ENCODE measurements at places on chromosomes 1 and 21.
A peak's percentile ranks its signal among the peaks of the same experiment; 100 is the strongest.

DNA sequence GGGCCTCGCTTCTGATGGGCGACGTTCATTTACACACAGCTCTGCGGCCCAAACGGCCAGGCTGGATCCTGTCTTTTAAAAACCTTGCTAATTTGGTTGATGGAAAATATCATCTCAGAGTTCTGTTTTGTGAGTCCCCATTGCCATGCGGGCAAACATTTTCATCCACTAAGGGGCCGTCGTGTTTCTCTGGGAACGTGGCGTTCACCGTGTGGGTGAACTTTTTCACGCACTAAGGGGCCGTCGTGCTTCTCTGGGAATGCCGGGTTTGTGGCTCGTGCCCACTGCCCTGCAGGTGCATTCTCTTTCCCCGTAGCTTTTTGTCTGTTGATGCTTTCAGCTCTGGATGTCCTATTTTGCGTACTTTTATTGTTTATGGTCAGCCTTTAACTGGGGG is 6.8 kb downstream of the COL18A1 start:
- DNase-seq = no peak

DNA sequence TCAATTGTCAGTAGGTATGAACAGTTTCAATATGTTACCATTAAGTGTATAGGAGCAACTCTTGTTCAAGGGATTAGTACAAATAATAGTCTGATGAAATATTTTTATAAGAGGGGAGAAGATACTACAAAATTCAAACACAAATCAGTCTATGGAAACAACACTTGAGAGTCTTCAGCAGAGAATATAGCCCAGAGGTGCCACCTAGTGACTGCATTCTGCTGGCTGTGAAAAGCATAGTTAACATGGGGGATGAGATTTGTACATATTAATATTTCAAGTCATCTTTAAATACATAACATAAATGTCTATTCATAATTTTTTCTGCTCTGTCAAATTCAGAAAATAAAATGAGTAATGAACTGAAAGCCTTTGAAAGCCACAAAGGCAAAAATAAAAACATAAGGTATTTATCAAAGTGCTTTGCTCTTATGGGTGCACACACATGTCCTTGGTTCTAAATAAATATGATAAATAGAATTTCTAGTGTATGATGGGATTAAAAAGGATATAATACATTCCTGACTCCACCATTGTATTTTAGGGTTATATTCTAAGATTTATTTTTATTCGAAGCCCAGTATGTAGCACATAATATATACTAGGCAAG is 440.9 kb upstream of the ZRANB2 start:
- no peak for DNase-seq

GRCh38 chr1:91948501-91949355 is 473 bp upstream of the BRDT start:
- DNase-seq = no peak

DNA sequence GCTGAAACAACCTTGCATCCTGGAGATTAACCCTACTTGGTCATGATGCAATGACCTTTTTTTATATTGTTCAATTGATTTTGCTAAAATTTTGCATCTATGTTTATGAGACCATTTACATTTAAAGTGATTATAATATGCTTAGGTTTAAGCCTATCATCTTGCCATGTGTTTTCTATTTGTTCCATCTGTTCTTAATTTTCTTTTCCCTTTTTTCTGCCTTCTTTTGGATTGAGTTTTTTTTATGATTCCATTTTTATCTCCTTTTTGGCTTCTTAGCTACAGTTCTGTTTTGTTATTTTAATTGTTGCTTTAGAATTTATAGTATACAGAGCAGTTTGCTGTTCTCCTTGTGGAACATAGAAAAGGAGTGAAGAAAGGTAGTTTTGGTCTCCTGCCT is 385.1 kb upstream of the USP24 start:
- DNase-seq = no peak

- peak; percentile 40 for DNase-seq
Measured at GRCh38 chr1:109370712-109371340, 26.9 kb downstream of the SORT1 start.

GRCh38 chr1:59484096-59484495 is 187.2 kb downstream of the FGGY start:
- DNase-seq = peak; percentile 32

DNA sequence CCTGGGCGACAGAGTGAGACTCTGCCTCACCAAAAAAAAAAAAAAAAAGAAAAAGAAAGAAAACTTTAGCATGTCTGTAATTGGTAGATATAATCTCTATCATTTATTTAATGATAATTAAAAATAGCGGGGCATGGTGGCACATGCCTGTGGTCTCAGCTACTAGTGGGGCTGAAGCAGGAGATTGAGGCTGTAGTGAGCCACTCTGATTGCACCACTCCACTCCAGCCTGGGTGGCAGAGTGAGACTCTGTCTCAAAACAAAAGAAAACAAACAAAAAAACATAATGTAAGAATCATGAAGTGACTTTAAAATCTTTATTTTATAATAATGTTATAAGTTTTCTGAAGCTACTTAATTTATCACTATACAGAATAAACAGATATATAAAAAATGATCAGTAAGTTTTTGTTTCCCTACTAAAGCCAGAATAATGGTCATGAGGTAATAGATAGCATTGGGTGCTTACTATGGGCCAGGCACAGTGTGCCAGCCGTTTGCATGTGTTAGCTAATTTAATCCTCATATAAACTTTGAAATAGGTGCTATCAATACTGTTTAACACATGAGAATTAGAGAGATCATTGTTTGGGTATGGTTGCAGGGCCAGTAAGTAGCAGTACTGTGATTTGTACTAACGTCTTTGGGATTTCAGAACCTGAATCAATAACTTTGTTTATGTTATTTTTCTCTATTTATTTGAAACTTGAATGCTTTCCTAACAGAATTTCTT is 23.8 kb downstream of the CLIC4 start:
- no peak for DNase-seq
